Forelimb muscle (tissue), 1 donor: ENCODE measurements at places on chromosomes 16 and 17. TPM values are rescaled to one million over a fixed set of nuclear protein-coding genes. Genes with fewer than 3 reads are reported as not detected.

KRT20 gene
- not detected for polyA plus RNA-seq

DNA sequence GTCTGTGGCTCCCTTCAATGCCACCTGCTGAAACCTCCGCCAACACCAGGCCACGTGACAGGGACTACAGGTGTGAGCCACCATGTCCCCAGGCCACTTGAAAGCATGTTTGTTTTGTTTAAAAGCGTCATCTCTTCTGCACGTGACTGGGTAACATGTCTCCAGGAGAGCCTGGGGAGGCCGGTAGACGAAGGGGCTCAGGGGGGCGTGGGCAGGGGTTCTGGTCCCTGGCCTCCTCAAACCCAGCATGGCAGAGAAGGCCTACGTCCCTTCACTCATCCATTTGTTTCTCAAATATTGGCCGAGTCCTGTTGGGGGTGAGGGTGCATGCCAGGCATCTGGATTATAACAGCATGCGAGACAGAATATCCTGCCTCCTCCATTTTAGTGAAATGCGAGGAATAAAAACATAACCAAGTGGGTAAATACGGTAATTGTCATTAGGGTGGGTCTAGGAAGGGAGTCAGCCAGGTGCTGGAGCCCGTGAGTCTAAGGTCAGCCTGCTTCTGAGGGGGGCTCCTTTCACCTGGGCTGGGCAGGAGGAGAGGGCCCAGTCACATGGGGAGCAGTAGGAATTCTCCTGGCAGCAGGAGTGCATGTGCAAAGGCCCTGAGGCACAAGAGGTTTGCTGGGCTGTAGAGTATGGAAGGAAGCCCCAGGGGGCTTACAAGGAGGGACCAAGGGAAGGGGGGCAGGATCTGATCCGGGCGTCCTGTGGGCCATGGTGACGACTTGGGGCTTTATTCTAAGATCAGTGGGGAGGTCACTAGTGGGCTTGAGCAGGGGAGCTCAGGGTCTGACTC is 26.8 kb upstream of the CIBAR2 start:
- no peak for DNase-seq

GRCh38 chr17:67931227-67931626 is 65.0 kb downstream of the C17orf58 start:
- no peak for DNase-seq

GP2 gene
- polyA plus RNA-seq: not detected

ZPBP2 gene
- polyA plus RNA-seq: not detected

- no peak for DNase-seq
Observed at GRCh38 chr17:61750656-61751055, 112.7 kb downstream of the BRIP1 start.
